ENCODE measurements at places on chromosomes 2 and 18.

DNA sequence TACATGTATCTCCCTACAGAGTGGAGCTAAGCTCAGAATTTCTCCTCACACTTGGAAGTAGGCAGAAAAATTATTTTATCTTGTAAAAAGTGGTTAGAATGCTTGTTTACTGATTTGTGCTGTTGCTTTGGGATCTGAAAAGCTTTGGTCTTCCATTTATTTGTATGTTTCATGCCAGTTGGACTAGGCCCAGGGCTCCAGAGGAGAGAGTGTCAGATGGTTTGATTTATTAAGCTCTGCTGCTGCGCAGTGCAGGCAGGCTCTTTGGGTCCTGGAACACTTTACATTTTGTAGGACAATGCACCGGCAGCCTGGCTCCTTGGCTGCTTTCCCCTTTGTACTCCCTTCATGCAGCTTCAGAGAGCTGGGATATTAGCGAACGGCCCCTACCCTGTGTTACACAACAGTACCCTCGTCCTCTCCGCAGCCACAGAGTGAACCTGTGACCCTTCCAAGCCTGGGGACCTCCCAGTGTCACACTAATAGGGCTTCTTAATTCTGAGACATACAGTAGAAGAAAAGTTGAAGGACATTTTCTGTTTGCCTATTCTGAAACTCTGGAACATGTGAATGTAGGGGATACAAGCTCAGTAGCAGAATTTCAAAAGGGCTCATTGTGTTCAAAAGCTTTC, 56.7 kb upstream of the EML6 start:
- DNase-seq = no peak

- DNase-seq = peak; percentile 23
Observed at GRCh38 chr2:187475499-187476248, 27.6 kb upstream of the CALCRL start.

GRCh38 chr2:47658646-47659320, 124.2 kb upstream of the MSH6 start:
- DNase-seq = no peak

GRCh38 chr18:30486856-30487255, 555.7 kb downstream of the DSC3 start:
- DNase-seq = peak; percentile 89

- no peak for DNase-seq
Observed at GRCh38 chr2:80300346-80300745, 4.2 kb downstream of the LRRTM1 start.

DNA sequence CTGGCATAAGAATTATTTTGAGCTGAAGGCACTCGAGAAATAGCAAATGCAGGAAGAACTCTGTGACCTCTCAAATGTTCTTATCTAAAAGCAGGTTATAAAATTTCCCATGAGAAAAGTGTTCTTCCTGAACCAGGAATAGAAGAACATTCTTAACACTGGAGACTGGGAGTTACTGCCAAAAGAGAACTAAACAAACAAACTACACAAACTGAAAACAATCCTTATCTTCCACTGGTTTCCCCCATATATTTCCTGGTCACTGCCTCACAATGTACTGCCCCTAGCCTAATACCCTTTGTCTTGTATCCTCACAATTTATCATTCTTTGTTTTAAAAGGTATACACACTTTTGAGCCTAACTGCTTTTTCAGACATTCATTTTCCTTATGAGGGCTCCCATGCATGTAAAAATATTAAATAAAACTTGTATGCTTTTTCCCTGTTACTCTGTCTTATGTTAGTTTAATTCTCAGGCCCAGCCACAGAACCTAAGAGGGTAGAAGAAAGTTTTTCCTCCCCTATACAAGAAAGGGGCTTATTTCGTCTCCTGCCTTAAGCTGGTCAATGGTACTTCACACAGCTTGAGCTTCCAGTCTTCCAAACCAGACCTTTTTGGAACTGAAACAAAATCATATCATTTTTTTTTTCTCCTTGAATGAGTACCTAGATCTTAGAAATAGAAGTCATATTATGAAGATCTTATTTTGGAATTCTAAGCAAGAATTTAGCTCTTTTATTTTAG, 110.6 kb downstream of the MSTN start:
- no peak for DNase-seq

DNA sequence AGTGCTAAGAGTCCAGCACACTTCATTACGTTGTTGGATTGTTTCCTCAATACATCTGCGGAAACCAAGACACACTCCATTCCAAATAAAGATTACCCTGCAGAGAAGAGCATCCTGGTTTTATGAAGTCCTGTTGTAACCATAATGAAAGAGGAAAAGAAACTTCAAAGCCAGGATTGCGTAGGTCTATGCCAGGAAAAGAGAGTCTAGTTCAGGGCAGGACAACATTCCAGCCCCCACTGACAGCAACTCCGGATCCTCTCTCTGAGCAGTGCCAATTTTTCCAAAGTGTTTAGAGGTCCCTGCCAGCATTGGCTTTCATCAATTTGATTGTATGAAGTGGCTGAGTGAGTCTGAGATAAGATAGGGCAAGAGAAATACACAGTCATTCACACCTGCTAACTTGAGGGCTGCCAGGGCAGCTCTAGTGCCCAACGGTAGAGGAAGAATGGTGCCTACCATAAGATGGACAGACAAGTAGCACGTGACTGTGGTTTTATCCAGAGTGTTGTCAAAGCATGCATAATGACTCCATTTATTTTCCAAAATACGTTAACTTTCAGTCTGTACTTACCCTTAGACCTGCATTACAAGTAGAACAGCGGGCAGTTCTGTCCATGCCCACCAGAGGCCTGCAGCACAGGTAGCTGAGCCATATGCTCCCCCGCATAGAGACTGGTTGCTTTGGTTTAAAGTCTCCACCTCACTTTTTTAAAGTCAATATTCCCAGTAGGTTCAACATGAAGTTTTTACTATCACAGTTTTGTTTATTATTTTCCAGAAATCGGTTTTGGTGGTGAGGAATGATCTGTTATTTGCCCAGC, 23.7 kb downstream of the PIEZO2 start:
- no peak for DNase-seq

- no peak for DNase-seq
Observed at GRCh38 chr18:74132201-74132600, 15.4 kb downstream of the FBXO15 start.

GRCh38 chr2:205785507-205786260, 103.4 kb downstream of the NRP2 start:
- no peak for DNase-seq

DNA sequence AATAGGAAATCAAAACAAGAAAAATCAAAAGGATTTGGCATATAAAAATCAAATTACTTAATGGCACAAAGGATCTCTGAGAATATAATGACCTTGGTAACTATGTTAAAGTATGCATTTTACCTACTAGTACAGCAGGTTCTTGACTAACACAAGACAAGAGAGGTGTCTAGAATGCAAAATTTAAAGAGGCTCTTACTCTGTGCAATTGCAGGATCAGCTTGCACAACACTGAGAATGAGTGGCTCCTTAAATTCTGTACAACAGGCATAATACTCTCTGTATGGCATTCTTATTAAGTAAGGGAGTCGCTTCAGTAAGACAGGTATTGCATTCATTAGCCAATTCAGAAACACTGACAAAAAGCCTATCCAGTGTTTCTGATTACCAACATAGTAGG, 72.6 kb downstream of the UGP2 start:
- DNase-seq = no peak

- DNase-seq = no peak
Observed at GRCh38 chr2:117232305-117232704, 582.2 kb upstream of the DDX18 start.

- no peak for DNase-seq
Observed at GRCh38 chr2:176585791-176586190, 316.5 kb downstream of the MTX2 start.

GRCh38 chr2:205556841-205557539, 125.3 kb upstream of the NRP2 start:
- no peak for DNase-seq

GRCh38 chr2:98445177-98445682, 572 bp downstream of the INPP4A start:
- no peak for DNase-seq

- no peak for DNase-seq
Observed at GRCh38 chr2:212640428-212640827, 101.8 kb upstream of the ERBB4 start.

DNA sequence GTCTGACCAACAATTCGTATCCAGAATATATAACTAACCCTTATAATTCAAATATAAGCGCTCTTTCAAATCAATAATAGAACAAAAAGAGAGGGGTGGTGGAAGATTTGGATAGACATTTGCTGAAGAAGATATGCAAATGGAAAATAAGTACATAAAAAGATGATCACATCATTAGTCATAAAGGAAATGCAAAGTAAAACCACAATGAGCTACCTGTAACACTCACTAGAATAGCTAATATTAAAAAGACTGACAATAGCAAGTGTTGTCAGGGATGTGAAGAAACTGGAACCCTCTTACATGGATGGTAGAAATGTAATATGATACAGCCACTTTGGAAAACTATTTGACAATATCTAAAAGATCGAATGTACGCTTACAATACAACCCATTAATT, 84.9 kb upstream of the MRPS9 start:
- DNase-seq = no peak

DNA sequence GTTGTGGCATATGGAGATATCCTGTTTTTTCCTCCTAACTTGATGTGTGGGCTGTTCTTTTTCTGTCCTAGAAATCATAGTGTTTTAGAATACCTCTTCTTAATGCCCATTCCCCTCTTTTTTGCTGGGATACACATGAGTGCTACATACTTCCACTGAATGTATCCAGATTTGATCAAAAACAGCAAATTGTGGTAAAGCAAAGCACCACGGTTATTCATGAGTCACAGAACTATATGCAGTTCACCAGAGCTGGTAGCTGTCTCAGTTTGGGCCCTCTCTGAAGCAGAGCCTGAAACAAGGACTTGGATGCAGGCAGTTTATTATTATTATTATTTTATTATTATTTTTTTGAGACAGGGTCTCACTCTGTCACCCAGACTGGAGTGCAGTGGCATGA, 69.9 kb upstream of the CTLA4 start:
- DNase-seq = no peak
